ENCODE measurements at places on chromosomes 6 and 20.

DNA sequence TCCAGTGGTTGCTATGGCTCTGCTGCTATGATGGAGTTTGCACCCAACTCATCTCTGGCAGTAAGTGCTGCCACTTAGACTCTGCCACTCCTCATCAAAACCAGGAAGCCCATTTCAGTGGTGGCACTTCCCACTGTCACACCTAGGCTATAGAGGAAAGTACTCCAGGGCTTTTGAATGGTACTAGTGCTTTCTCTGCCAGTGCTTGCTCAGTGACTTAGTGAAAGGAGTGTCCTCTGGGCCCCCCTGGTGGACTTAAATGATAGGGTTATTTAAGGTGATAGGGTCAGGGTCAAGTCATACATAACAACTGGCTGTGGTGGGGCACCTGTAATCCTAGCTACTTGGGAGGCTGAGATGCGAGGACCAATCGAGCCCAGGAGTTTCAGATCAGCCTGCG, 22.8 kb downstream of the FITM2 start:
- DNase-seq = no peak

DNA sequence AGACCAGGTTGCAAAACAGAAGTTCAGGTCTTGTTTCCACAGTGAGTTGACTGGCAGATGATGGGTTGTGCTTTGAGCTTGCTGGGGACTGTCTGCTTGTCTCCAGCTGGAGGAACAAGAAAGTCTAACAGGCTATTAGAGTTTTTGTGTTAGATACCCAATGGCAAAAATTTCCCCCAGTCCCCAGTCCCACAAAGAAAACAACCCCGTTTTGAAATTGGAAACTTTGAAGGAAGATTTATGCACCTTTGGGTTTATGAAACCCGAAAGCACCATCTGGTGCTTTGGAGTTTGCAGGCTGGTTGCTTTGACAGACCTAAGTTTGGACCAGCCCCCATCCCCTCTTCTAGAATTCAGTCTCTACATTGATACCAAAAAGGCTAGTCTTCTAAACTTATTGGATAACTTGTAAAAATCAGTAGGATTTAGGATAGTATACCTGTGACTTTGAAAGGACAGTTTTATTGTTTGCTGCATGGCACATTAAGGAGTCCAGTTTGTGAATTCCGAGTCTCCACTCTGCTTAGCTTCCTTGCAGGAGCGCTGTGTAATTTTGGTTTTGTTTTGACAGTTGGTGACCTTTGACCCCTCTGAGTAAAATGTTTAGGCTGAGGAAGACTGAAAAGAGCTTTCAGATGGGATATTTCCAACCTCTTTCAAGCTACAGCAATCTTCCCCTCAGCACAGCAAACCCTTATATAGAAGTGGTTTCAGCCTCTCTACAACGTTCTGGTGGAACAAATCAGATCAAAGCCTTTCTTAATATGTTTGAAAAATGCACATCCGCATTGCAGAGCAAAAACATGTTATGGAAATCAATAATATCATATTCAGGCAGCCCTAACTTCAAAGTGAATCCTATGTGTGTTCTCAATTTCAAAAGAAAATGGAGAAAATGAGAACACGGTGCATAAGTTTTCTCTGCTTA, 25.5 kb upstream of the PRL start:
- DNase-seq = no peak

GRCh38 chr6:13445005-13445743, 42.2 kb downstream of the GFOD1 start:
- DNase-seq = peak; percentile 41

DNA sequence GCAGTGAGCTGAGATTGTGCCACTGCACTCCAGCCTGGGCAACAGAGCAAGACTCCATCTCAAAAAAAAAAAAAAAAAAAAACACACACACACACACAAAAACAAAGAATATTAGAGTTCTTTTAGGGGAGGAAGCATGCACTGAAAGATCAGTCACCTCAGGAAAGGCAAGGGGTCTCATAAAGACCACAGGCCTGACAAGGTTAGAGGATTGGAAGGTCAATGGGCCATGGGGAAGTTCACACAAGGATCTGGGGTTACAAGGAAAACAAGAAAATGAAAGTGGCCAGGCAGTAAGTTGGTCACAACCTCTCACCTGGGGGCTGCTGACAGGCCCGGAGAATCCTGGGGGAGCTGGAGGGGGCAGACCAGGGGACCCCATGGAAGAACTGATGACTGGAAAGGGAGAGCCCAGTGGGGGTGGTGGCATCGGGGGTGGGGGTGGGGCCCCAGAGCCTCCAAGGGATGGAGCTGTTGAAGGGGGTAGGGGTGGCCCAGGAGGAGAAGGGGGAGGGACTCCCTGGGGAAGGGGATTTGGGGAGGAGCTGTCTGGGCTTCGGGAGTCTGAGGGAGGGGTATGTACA, 1.5 kb downstream of the RXRB start:
- DNase-seq = no peak

DNA sequence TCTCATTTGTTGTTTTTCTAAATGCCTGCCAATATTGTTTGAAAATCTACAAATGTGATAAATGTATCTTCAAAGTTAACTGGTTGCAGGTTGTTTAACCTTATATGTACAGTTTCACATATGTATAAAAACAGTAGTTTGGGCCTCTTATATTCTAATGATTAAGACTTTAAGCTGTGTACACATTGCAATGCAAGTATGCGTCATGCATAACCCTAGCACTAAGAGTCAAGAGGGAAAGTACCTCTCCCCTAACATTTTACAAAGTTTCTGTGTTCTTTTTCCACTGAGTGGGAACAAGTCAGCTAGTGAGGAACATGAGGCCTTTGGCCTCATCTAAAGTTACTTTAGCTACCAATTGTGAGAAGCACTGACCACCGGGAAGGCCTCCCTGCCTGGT, 25.7 kb upstream of the MICB start:
- no peak for DNase-seq

- DNase-seq = no peak
Observed at GRCh38 chr20:57772349-57772964, 62.6 kb upstream of the PMEPA1 start.

DNA sequence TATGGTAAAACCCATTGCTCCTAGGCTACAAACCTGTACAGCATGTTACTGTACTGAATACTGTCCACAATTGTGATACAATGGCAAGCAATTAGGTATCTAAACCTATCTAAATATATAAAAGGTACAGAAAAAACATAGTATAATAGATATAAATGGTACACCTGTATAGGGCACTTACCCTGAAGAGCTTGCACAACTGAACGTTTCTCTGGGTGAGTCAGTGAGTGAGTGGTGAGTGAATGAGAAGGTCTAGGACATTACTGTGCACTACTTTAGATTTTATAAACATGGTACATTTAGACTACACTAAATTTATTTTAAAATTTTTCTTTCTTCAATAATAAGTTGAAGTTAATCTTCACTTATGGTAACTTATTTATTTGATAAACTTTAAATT, 119.9 kb upstream of the CEP85L start:
- no peak for DNase-seq

DNA sequence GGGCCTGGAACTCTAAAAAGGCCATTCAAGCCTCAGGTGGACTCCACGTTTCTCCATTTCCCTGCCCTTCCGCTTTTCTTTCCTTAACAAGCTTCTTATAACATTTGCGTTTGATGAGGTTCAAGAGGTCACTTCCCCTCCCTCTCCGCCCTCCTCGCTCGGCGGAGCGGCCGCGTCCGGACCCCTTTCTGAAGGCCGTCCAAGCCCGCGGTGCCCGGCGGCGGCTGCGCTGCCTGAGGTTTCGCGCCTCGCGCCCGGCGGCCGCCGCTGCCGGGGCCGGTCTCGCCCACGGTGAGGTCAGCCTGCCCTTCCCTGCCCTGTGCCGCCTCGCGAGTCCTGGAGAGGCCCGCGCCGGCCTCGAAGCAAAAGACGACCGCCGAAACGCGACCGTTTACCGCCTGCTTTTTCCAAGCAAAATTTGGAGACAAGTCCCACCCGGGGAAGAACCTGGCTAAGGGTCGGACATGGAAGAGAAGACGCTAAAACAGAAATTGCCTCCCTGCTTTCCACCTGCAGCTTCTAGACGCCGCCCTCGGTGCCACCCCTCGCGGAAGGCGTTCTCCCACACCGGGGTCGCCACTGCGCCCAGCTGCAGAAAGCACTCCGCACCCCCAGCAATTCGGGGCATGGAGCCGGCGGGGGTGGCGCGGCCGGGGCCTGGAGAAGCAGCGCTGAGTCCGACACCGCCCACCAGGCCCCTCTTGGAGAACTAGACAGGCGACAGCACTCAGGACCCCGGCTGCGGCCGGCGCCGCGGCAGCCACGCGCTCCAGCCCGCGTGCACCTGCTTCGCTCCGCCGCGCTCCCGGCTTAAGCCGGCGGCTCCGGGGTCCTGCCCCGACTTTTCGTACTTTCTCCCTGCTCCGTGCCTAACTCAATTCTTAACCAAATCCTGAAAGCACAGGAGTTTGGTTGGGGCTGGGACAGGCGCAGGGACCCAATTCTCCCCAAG, 11.0 kb upstream of the FOXF2 start:
- DNase-seq = peak; percentile 36

DNA sequence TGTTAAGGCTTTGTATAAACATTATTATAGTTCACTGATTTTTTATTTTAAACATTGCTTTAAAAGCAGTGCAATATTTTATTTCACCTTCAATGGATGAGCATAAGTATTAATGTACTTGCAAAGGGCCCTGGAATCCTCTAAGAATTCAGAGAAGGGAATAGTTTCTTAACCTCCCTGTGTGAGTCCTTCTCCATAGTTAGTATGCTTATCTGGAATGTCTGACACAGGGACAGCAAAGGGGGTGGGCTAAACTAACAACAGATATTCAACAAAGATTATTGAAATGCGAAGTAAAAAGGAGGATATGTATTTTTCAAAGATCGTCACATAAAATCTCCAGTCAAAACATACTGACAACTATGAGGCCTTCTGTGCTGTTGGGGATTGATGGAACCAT, 300.4 kb downstream of the CENPW start:
- DNase-seq = no peak

DNA sequence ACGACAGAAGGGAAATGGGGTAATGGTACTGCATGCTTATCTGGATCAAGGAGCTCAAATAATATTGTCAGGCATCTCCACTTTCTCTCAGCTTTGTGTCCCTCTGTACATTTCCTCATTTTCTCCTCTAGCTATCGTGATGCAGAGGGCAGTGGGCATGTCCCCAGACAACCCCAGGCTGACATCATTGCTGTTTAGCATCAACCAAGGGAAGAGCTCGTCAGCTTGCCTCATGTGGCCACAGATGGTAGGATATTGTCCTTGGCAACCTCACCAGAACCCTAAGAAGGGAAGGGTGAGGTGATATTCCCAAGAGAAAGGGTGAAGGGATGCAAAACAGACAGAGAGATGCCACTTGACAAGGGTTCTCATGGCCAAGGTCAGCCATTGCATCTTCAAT, 58.3 kb downstream of the MAFB start:
- no peak for DNase-seq

GRCh38 chr6:143522039-143522600, 10.6 kb upstream of the FUCA2 start:
- DNase-seq = no peak

DNA sequence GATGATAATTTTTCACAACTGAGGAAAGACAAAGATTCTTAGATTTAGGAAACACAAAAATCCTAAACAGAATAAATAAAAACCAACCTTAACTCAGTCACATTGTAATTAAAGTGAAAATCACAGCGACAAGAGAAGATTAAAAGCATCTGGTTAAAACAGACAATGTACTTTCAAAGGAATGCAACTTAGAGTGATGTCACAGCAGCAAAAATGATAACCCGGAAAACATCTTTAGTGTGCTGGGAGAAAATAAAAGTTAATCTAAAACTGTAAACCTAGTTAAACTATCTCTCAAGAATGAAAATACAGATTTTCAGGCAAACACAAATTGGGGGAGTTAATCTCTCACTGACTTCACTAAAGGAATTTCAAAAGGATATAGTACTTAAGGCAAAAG, 76.8 kb upstream of the OGFRL1 start:
- DNase-seq = no peak

DNA sequence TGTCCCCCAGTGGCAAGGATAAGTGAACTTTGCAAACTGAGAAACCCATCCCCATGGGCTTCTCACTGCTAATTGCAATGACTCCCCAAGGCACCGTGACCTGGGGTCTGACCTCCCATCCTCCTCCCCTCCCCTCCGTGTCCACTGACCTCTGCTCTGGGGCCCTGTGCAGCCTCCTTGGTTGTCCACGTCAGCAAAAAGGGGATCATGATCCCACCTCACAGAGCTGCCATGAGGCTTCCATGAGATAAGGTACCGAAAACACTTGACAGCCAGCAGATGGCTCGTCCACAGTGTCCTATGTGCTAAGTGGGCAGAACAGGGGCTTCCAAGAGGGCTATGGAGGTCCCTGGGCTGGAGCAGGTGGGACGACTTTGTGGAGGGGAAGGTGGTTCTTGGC, 104.5 kb downstream of the GRM4 start:
- DNase-seq = no peak

DNA sequence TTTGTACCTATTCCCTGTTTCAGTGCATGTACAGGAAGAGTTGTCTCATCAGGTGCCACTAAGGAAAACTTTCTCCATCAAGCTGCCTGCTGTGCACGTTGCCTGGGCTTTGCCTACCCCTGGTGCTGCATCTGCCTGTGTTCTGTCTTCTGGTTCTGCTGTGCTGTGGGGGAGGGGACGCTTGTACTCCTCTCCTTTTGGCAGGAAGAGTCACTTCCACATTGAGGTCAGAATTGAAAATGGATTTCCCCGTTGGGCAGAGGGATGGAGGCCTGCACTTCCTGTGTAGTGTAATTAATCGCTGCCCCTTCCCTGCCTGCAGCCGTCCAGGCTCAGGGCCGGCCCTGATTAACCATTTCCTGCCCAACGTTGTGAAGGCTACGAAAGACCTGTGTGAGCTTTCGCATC, 153.3 kb downstream of the SCML4 start:
- DNase-seq = peak; percentile 49

GRCh38 chr20:36677422-36677771, 31.4 kb upstream of the SLA2 start:
- DNase-seq = no peak

- no peak for DNase-seq
Observed at GRCh38 chr6:53858196-53858595, 63.4 kb downstream of the LRRC1 start.

GRCh38 chr6:134328138-134328537, 10.2 kb upstream of the SGK1 start:
- DNase-seq = no peak

GRCh38 chr6:45082091-45082490, 246.0 kb upstream of the RUNX2 start:
- no peak for DNase-seq

Data from glutamatergic neuron (in vitro differentiated cells).